Endothelial cell (in vitro differentiated cells): ENCODE measurements at places on chromosomes 11 and 22. TPM values are rescaled to one million over a fixed set of nuclear protein-coding genes. Genes with fewer than 3 reads are reported as not detected.

- H3K27me3 ChIP-seq = no peaks in the 10 kb centered on the region
- no peak overlapping the region for H3K27ac ChIP-seq
- peaks cover 20% of the 10 kb centered on the region for H3K36me3 ChIP-seq
- peaks cover 23% of the 10 kb centered on the region for H3K4me1 ChIP-seq
- no peak for DNase-seq
Measured at GRCh38 chr11:70313945-70314344, 43.5 kb downstream of the PPFIA1 start.

GRCh38 chr22:17471886-17472535 lies 91.3 kb upstream of the SLC25A18 start:
- no peak overlapping the region for H3K4me3 ChIP-seq
- peaks cover 1% of the 10 kb centered on the region for H3K36me3 ChIP-seq
- H3K27ac ChIP-seq = no peak overlapping the region
- DNase-seq = no peak
- peaks cover 3% of the 10 kb centered on the region for H3K27me3 ChIP-seq

DNA sequence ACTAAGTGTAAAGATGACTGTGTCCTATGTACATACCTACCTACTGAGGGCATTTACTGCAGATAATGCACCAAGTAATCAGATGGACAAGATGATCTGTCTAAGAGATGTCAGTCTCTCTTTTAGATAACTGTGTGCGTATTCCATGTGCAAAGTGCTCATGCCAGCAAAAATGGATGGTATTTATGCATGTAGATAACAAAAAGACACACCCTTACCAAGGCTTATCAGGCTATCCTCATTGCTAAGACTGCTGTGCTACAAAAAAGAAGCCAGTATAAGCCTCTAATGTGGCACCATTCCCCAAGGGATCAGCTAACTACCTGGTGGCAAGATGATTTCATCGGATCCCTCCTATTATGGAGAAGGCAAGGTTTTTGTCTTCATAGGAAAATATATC lies 34.3 kb upstream of the CD44 start:
- no peak overlapping the region for H3K4me3 ChIP-seq
- no peak overlapping the region for H3K27ac ChIP-seq
- H3K4me1 ChIP-seq = no peaks in the 10 kb centered on the region
- no peak for DNase-seq
- H3K36me3 ChIP-seq = no peaks in the 10 kb centered on the region

RFPL3 gene
- total RNA-seq = not detected

TUB gene
- 2.9 TPM for total RNA-seq
